ENCODE measurements at places on chromosomes 12 and 14.

DNA sequence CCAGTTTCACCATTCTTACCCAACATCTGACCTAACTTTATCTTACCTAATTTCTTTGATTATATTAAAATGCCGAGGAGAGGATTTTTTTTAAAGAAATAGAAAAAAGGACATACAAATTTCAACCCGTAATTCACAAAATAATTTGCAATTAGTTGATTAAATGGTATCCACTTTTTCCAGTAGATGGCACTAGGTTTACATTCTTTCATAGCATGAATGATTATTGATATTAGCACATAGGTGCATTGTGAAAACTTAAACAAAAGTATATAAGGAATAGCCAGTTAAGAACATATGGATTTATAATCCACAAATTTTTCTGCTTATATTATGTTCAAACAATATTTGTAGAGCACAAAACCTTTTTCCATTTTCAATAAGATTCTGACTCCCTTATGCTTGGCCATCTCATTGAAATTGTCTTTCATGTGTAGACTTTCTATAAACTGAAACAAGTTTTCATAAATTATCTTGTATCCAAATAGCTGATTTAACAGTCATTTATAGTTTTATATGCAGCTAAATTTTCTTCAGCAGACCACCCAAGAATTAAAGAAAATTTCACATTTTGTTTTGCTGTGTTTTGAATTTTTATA, 35.3 kb downstream of the MSRB3 start:
- no peak for DNase-seq

GRCh38 chr14:74571901-74572725, 39.9 kb downstream of the LTBP2 start:
- peak; percentile 98 for DNase-seq

- no peak for DNase-seq
Observed at GRCh38 chr14:100878271-100879146, 25.0 kb downstream of the RTL1 start.

DNA sequence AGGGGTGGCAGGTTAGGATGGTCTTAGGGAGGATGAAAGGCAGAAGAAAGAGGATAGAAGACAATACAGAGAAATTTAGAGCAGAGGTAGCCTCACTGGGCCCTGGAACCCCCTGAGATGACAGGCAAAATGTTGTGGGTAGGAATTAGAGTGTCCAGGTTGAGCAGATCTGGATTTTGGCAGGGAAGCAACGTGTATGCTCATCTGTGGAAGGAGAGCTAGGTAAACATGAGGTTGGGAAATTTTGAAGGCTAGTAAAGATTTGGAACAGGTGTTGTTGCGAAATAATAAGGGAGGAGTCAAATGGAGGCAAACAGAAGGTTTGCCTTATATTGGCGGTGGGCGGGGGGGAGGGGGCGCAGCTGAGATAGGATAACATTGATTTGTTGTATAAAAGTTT, 5.3 kb downstream of the HSD17B6 start:
- DNase-seq: no peak

GRCh38 chr14:60648249-60648933, 886 bp downstream of the SIX1 start:
- DNase-seq: no peak

- no peak for DNase-seq
Observed at GRCh38 chr14:94213741-94214140, 39.6 kb downstream of the PPP4R4 start.

Data from brain microvascular endothelial cell (primary cell).